Renal pelvis (tissue), 12 donors: ENCODE measurements at places on chromosomes 4 and X.

DNA sequence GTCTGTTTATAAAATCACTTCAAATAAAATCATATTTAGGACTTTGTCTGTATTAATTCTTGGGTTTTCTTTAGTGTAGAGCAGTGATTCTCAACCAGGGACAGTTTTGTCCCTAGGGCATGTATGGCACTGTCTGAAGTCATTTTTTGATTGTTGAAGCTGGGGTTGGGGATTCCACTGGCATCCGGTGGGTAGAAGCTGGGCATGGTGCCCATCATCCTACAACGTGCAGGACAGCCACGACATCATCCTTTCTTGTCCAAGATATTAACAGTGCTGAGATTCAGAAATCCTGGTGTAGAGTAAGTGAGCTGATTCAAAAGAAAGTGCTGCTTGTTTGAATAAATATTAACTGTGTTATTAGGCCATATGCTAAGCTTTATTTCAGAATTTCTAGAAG lies 28.6 kb downstream of the DCLK2 start:
- no peak for DNase-seq

GRCh38 chrX:120305531-120306141 lies 5.6 kb downstream of the TMEM255A start:
- no peak for DNase-seq

GRCh38 chrX:41761702-41762101 lies 37.7 kb downstream of the GPR82 start:
- no peak for DNase-seq

GRCh38 chr4:31104577-31104976 lies 384.4 kb downstream of the PCDH7 start:
- no peak for DNase-seq

GRCh38 chr4:11566444-11567022 lies 137.8 kb upstream of the HS3ST1 start:
- no peak for DNase-seq

DNA sequence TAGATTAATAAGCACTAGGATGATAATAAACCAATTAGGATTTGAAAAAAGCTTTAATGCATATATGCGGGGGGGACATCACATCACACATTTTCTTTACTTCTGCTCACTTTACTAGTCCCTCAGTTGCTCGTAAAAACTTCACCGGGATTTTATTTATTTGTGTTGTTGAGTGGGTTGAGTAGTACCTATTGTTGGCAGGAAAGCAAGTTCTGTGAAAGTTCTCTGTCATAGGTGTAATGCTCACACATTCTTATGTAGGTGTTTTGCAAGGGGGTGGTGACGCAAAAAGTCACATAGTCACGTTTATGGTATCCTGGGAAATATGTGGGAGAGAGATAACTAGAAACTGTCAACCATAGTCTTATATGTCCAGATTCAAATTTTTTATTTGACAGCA lies 65.3 kb downstream of the PDLIM5 start:
- DNase-seq: no peak

- DNase-seq: no peak
Observed at GRCh38 chr4:7358100-7358735, 76.5 kb downstream of the PSAPL1 start.

DNA sequence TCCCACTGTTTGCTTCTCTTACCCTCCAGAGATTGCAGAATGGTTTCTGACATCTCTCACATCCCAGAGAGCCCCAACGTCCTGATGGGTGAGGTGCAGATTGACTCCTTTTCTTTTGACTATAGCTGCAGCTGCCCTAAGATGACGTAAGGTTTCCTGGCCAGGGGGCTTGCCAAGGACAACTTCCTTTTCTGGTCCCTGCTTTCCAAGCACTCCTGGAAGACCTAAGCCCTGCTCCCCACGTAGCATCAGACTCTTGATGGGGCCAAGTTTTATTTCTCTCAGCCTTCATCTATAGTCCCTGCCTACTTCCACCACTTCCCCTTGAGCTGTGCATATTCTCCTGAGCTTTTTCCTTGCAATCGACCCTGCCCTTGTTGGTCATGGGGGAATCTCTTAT lies 497.7 kb downstream of the IDS start:
- DNase-seq: no peak

GRCh38 chr4:25160714-25161592 lies 704 bp upstream of the SEPSECS start:
- no peak for DNase-seq

DNA sequence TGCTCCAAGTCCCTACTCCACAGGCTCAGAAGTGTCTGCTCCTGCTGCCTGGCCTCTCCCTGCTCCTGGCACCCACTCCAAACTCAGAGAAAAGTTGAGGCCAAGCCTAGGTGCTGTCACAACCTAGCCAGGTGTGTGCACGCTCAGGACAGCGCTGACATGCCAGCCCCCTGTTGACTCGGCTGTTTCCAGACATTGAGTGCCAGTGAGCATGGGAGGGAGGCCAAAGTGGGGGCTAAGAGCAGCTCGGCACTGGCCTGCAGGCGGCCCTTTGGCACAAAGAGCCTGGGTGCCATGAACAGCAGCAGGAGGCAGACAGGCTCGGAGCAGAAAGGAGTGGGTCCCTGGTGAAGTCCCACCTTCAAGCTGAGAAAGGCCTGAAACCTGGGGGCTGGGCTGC lies 79.6 kb upstream of the DDX60 start:
- DNase-seq: no peak

DNA sequence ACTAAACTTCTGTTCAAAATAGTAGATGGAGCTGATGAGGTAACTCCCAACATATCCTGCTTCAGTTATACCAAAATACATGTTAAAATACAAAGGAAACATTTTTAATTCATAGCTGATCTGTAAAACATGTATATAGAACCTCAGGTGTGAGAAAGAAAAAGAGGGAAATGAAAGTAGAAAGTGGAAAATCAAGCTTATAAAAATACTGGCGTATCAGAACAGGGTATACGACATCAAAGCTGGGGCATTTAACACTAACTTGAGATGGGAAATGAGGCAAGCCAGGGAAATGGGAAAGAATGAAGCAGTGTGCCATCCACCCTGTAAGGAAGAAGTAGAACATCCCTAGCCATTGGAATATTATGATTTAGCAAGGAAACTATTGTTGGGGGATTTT lies 767.5 kb downstream of the DMD start:
- no peak for DNase-seq

GRCh38 chr4:42159271-42160001 lies 7.0 kb upstream of the BEND4 start:
- DNase-seq: no peak

DNA sequence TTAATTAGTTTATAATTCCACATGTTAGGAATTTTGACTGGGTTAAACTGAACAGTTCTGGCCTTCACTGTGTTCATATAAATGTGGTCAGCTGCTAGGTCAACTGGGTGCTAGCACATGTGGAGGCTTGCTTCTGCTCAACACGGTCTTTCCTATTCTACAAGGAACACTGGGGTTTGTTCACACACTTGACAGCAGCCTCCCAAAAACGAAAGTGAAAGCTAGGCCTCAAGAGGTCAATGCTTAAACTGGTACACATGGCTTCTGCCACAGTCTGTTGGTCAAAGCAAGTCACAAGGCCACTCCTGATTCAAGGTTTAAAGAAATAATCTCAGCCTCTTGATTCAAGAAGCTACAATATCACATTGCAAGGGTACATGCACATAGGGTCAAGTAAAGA lies 126.5 kb downstream of the QDPR start:
- no peak for DNase-seq

DNA sequence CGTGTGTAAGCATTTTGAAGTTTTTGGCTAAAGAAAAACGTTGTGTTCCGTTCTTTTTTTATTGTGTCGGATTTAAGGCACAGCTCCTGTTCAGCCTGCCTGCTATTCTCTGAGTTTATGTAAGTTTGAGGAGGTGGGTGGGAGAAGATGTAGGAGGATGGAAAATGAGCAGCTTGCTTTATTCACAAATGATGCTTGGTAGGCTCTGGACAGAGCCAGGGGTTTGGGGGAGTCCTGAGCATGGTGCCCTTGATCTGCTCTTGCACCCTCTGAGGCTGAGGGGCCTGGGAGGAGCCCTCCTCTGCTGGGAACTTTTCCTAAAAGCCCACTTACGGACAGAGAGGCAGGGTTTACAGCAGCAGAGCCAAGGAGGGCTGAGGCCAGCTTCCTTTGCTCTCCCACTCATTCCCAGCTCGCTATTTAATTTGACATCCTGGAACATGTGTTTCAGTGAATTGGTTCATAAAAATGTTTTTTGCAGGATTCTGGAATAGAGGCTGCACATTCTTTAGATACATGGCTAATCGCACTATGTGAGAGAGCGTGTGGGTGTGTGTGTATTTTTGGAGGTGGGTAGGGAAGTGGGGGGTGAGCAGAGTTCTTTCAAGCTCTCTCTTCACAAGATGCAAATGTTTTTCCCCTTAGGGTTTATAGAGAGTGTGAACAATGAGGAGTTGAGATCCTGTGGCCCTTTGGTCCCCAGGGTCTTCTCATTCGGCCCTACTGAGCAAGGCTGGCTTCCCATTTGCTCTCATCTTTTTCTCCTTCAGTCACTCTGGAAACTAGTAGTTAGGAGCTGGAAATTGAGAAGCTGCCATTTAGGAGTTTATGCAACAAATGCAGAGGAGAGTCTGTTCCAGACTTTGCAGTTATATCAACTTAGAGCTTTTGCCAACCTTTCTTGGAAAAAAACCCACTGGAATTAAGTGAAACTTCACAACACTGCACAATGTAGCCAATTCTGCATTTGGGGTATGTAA lies 32.1 kb downstream of the TMEM131L start:
- no peak for DNase-seq

DNA sequence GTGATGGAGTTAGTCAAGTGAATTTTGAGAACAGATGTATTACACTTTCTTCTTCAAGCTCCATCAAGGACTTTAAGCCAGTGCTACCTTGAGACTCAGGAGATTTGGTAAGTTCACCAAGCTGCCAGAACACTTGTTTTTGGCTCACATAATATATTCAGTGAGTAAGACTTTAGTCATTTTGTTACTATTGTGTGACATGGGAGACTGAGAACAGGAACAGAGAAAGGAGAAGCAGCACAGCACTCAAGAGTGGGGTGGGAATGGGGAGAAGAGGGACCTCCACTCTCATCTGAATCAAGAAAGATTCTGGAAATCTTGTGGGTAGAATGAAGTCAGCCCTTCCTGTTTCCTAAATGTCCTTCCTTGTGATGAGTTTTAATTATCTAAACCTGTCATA lies 87.3 kb upstream of the TET2 start:
- DNase-seq: no peak

DNA sequence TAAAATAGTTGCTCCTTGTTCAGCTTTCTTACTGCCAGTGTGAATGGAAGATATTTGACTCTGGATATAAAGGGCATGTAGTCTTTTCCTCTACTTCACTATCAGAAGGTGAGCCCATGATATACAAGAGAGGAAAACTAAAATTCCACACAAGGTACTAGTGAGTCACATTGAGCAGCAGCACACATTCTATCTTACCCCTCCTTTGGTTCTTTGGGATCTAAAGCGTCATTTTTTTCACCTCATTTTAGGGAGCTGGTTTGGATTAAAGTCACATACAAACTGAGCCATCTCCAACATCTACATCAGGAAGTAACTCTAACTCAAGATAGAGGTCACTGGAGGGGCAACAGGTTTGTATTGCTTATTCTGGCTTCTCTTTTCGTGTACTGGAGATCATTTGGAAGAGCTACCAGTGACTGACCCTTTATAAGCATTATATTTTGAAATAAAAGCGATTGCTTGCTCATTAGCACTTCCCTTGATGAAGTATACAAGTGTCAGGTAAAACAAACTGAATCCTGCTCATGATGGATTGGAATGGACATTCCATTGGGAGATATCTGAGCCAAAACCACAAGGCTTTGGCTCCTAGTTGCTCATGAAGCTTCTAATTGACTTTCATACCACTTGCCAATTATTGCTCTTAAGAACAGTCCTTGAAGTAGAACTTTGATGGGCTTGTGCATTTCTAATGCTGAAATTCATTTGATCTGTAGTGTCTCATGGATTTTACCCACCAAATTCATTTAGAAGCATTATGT lies 124.1 kb downstream of the SPCS3 start:
- no peak for DNase-seq

- DNase-seq: no peak
Observed at GRCh38 chr4:151034829-151035228, 19.7 kb upstream of the LRBA start.

DNA sequence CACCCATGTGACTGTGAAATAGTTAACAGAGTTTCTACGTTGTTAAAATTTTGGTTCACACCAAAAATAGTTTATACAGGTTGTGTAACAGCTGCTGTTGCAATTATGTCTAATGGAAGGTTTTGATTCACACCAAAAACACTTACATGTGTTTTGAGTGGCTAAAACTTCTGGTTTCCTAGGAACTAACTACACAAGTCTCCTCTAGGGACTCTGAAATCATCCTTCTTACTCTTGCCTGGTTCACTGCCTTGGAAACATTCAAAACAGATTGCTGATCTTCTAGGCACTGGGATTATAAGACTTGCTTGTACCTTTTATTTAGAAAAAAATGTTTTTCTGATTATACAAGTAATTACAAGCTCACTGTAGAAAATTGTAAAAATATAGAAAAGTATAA lies 14.9 kb upstream of the MORC4 start:
- DNase-seq: no peak

DNA sequence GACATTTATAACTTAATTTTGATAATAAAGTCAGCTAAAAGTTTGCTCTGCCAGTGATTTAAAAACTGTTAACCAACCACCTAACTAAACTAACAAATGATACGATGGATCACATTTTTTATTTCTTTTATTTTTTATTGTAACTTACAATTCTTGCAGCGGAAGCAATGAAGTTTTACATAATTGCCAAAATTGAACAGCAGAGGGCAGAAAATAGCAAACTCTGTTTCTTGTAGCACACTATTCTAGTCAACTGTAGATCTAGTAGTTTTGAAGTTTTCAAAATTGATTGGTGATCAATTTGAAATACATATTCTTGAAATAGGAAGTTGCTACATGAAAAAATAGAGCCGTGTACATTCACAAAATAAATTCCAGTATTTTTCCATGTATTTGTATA lies 2.8 kb upstream of the GRIA2 start:
- DNase-seq: no peak

DNA sequence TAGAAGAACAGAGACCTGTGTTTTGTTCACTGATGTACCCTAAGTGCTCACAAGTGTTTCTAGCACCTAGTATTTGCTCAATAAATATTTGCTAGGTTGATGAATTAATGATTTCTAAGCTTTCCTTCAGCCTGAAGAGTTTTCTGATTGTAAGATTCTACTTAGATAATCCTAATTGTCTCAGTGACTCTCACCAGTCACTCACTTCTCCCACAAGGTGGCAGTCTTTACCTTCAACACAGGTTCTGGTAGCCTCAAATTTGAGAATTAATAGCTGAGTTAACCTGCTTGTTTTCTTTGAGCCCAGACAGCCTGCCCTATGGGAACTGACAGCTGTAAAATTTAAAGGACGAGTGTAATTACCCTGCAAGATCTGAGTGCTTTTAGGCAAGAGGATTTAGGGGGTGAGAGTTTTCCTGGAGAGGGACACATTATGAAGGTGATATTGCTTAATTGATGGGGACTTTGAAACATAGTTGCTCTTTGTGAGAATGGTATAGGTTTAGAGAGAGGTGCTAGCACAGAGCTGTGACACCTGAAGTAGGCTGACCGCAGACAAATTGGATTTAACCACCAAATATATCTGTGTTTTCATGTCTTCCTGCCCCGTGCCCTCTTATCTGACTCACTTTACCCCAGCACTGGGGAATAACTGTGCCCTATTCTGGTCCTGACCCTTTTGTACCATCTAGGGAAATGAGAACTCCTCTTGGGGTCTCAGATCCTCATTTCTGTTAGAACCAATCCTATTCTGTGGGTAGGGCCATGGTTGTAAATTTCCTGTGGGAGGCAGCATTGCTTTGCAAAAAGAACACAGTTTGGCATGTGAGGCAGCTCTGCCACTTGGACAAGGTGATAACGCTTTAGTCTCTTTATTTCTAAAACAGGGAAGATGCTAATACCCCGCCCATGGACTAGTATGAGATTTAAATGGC lies 27.7 kb downstream of the CD38 start:
- DNase-seq: peak; percentile 64
